ENCODE measurements at places on chromosomes 13 and 19.

GRCh38 chr13:113895436-113895835 is 31.6 kb upstream of the GAS6 start:
- DNase-seq, result no peak

DNA sequence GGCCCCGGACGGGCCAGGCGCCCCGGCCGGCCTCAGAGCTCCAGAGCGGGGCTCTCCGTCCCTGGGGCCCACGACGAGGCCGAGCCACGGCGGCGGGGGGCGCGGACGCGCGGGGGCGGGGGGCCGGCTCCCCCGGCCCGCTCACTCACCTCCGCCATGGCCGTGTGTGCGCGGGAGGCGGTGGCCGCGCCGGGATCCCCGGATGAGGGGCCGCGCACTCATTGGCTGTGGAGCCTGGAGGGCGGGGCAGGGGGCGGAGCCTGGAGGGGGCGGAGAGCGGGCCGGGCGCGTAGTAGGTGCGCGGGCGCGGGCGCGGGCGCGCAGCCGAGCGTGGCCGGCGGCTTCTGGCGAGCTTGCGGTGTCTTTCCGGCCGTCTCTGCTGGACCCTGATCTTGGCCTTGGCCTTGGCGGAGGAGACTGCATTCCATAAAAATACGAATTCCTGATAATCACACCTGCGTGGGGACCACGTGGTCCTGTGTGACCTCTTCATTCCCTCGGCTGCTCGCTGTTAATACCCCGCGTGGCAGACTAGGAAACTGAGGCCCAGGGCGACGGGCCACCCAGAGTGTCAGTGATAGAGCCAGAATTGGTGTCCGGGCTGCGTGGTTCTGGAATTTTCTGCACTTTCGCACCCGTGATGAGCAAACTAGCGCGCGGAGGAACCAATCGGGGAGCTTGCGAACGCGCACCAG is at the start of gene MIER2:
Gene MIER2, minus strand, starts transcription at position 172 of the 695 bp plus-strand sequence. Its CDS starts 14 bp downstream, at position 158.
- DNase-seq, result peak; percentile 56

GRCh38 chr13:79462895-79463294 is 18.1 kb upstream of the NDFIP2 start:
- no peak for DNase-seq

DNA sequence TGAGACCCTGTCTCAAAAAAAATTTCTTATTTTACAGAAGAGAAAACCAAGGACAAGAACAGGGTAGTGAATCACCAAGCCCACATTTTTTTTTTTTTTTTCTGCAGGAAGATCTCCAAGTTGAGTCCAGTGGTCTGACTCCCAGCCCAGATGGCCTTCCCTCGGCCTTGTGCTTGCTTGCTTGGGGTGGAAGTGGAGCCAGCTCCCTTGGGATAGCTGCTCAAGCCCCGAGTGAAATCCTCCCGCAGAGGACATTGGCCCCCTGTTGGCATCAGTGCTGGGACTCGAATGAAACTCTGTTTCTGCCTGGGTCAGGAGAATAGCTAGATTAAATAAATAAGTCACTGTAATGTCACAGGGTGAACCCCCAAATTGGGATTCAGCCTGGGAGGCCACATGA is 9.4 kb upstream of the NUP62 start:
- no peak for DNase-seq

GRCh38 chr19:36687214-36688056 is at the start of gene ZNF567:
ZNF567 (plus strand) TSS chr19:36687612; CDS start chr19:36694868, 7,256 bp downstream.
- DNase-seq, result peak; percentile 89

DNA sequence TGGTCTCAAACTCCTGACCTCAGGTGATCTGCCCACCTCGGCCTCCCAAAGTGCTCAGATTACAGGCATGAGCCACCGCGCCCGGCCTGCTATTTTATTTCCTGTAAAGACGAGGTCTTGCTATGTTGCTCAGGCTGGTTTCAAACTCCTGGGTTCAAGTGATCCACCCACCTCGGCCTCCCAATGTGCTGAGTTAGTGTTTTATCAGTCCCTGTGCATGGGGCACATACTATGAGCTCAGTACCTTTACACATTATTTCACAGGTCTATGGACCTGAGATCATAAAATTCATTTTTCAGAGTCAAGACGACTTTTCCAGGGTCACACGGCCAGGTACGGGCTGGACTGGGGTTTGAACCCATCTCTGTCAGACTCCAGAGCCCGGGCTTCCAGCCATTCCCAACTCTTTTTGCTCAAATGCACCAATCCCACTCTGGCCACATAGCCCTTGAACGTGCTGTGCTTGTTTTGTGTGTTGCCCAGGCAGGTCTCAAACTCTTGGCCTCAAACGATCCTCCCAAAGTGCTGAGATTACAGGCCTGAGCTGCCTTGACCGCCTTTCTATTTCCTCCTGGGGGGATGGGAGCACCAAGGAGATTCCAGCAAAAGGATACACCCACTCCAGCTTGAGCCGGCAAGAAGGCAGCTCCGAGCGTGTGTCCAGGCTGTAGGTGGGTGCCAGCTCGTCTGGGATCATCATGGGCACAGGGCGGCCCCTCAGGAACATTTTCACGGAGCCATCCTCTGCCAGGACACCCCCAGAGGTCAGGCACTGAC is 1.1 kb downstream of the EML2 start:
- no peak for DNase-seq

DNA sequence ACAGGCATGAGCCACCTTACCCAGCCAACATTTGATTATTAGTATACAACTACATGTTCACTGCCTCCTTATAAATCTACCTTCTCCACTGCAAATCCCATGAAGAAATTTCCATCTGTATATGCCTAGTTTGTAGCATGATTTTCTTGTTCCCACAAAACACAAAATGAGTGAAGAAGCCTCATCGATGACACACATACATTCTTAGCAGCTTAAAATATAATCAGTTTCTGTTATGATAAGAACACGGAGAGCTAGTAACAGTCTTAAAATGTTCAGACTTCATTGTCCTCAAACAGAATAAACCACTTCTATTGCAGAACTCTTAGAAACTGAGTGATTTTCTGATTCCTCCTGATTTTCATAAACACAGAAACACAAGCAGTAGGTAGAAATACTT is 740.5 kb downstream of the PCDH9 start:
- no peak for DNase-seq

DNA sequence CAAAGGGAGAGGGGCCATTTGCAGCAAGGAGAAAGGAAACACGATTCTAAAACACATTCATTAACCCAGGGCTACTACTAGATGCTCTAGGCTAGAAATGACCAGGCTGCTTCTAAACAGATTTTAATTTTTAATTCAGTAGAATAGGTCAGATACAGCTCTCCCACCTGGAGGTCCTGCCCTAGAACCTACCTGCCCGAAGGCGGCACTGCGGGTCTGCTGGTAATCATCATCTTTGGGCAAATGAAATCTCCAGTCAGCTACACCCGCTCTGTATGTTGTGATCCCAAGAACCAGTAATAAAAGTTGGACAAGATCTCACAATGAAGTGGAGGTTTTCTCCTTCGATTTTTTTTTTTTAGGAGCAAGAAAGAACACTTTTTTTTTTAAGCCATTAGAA is 345.3 kb downstream of the ENOX1 start:
- DNase-seq, result peak; percentile 72

- no peak for DNase-seq
Measured at GRCh38 chr13:99085139-99085807, 107.4 kb upstream of the DOCK9 start.

DNA sequence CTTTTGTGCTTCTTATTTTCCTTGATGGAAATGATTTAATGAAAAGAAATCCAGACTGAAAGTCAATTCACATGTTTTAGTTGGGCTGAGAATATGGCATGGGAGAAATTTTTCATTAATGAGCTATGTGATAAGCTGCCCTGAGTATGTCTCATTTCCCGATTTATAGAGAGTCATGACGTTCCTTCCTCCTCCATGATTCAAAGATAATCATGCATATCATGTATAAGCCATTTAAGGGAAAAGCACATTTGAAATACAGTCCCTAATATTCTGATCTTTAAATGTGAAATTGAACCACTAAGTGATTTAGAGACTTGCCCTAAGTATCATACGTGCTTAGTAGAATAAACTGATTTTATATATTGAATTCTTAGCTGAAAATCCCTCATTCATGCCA is 840.9 kb downstream of the PCDH17 start:
- DNase-seq, result no peak

- no peak for DNase-seq
Measured at GRCh38 chr19:1090731-1091543, 4.2 kb downstream of the POLR2E start.

DNA sequence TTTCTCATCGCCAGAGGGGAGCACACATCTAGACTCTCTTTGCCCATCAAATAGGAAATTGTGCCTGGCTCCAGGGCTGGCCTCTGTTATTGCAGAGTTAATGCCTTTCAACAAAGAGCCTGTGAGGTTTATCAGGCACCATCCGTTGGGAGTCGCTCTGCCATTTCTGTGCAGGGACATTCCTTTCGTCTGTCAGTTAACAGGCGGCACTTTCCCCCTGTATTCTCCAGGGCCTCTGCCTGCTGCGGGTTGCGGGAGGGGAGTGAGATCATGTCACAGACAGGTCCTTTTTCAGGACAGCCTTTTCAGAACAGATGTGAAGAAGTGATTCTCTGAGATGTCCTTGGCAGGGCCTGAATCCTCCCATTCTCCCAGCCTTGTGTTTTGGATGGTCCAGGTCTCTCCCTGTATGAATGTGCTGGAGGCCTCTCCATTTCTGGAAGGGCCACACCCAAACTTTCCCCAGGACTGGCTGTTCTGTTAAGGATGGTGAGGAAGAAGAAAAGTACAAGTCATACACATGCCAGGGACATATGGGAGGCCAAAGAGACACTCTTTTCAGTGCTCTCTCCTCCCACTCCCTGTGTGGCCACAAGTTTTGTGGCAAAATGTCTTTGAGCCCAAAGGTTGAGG is 14.9 kb downstream of the SERP2 start:
- DNase-seq, result no peak

DNA sequence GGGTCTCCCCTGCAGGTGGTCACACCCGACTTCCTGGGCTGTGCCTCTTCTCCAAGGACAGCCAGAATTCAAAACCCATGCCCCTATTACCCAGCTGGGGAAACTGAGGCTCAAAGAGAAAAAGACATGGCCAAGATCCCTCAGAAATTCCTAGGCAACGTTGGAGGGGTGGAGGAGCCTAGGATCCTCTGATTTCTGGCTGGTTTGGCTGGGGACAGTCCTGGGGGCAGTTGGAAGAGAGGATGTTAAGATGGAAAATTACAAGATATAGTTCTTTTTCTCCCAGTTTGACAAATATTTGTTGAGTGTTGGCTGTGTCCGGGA is 2.4 kb downstream of the VASP start:
- no peak for DNase-seq

DNA sequence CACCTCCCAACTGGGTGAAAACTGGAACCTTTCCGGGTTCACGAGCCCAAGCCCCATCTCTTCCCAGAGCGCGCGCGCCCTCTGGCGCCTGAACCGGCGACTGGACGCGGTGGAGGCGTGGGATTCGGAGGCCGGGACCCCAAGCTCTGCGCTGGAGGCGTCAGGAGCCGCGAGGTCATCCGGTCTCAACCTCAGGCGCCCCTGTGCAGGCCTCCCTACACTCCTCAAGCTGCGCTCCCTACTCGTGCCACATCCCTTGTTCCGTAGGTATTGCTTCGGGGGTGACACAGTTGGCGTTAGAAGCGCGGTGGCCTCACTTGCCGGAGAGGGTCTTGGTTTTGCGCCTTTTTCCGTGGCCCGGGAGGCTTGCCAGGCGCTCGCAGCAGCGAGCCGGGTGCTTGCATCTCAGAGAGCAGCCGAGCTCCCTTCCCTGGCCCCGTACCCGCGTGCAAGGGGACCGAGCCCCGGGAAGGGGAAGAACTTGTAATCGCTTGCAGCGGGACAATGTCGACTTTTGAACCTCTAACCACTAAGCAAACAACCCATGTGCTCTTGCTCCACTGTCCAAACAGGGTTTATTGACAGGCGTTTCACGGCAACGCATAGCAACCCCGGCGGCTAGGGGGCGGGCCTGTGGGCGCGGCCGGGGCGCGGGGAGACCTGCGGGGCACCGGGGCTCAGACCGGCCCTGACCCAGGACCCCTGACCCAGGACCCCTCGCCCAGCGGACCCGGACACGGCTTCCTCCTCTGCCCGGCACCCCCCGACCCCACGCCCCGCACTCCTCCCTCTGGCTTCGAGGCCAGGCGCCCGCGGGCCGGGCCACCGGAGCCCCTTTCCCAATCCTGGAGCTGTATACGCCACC is 8.5 kb downstream of the CDX2 start:
- DNase-seq, result no peak

DNA sequence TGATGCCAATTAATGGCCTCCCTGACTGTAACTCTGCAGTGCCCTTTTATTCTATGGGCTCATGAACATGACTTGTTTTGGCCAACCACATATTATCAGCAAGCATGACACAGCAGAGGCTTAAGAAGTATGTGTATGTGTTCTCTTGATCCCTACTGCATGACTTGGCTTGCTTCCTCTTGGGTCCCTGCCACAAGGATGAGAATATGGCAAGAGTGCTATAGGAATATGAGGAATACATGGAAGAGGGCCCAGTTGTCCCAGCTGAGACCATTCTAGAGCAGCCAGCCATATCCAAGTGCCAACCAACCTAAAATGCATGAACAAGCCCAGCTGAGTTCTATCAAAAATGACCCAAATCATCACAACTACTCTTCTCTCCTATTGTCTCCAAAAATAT is 576.7 kb upstream of the PCDH9 start:
- no peak for DNase-seq

- no peak for DNase-seq
Measured at GRCh38 chr13:76398425-76398824, 487.8 kb downstream of the KCTD12 start.

- no peak for DNase-seq
Measured at GRCh38 chr13:112003396-112003795, 63.6 kb upstream of the SOX1 start.

DNA sequence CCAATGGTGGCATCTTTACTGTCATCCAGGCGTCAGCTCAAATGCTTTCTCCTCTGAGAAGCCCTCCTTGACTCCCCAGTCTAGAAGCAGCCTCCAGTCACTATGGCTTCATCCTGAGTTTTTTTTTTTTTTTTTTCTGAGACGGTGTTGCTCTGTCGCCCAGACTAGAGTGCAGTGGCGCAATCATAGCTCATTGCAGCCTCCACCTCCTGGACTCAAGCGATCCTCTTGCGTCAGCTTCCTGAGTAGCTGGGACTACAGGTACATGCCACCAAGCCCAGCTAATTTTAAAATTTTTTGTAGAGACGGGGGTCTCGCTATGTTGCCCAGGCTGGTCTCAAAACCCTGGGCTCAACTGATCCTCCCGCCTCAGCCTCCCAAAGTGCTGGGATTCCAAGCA is 4.2 kb downstream of the NRTN start:
- no peak for DNase-seq

DNA sequence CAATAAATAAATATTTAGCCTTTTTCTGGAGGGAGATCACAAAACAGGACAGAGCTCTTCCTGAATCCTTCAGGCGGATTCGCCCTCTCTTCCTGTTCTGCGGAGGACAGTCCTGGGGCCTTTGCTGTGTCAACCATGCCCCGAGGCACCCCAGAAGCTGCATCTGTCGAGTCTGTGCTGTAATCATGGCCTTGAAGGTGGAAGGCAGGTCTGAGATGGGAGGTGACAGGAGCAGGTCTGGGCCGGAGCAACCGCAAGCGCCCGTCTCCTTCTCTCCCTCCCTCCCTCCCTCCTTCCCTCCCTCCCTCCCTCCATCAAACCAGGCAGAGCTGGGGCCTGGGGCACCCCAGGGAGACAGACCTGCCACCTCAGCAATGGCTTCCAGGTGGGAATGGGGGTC is 4.6 kb upstream of the FXYD3 start:
- no peak for DNase-seq
